ENCODE measurements at places on chromosomes 1 and 21.

- no peak for DNase-seq
Observed at GRCh38 chr1:14977338-14977931, 176.1 kb upstream of the TMEM51 start.

GRCh38 chr1:213796525-213796924 lies 191.2 kb upstream of the PROX1 start:
- no peak for DNase-seq

GRCh38 chr1:60298290-60298689 lies 224.7 kb upstream of the C1orf87 start:
- DNase-seq: no peak

DNA sequence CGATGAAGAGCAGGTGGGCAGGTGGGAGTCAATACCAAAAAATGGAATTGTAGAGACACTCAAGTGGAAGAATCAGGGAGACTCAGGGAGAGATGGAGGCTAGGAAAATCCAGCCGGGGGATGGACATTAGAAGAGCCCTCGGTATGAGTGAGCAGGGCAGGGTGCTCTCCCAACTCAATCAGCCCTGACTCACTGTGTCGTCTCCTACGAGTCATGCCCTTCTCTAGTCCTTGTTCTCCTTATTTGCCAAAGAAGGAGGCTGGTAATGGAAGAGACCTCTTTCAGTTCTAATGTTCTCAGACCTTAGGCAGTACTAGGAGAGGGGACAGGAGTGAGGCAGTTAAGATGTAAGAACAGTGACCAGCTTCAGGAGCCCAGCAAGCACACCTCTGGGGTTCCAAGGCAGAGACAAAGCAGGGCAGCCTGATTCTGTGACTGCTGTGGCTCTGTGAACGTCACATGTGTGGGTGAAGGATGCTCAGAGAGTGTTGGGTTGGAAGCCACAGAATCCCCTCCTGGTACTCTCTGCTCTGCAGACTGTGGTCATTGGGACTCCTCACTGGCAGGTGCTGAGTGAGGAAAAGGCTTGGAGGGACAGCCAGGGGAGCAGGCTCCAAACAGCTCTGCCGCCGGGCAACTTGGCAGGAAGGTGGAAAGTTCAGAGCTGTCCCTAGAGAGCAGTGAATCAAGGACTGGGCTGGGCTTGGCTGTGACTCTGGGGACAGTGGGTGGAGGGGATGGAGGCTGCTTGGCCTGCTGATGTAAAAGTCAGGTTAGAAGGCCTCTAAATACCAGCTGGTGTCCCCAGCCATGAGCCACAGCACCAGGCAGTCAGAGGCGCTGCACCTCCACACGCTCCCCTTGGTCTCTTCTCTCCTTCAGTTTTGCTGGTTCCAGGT lies 11.1 kb upstream of the GJA5 start:
- DNase-seq: peak; percentile 89

DNA sequence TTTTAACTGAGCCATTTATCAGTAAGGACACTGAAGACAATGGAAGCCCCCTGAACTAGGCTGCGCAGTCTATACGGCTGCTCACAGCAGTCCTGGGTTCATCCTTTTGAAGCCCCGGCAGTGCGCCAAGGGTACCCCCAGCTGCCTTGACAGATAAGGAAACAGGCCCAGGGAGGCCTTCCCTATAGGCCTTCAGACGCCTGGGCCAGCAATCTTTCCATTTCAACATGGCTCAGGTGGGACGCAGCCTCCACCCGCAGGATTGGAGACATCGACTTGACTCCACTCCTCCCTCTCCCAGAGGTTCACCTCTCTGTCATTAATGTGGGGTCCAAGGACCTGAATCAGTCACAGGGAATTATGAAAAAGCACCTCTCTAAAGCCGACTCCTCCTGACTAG lies 2.8 kb upstream of the LYPD8 start:
- DNase-seq: no peak

Measured in COLO829 (cell line).